Cardiac fibroblast (primary cell): ENCODE measurements at places on chromosomes 7 and 10.

DNA sequence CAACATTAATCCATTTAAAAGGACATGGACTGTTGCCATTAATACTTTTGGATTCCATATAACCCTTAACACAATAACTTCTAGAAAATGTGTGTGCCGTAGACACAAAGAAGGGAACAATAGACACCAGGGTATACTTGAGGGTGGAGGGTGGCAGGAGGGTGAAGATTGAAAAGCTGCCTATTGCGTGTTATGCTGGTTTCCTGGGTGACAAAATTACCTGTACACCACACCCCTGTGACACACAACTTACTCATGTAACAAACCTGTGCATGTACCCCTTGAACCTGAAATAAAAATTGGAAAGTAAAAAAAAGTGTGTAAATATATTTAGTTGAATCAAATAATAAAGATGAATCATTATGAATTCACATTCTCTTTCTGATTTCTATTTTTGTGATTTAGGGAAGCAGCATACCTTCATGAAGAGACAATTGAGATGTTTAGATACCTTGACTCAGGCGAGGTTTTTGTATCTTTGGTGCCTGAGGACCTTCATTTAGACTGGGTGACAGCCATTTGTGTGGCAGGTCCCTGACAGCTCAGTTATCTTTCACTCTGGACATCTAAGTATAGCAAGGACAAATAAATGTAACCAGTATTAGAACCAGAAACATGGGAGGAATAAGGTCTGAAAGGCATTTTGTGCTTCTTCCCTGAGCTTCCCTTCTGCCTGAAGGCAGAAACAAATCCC lies 28.7 kb downstream of the GIMAP8 start:
- DNase-seq = no peak

GRCh38 chr10:32773105-32773504 lies 184.9 kb downstream of the ITGB1 start:
- DNase-seq = no peak

DNA sequence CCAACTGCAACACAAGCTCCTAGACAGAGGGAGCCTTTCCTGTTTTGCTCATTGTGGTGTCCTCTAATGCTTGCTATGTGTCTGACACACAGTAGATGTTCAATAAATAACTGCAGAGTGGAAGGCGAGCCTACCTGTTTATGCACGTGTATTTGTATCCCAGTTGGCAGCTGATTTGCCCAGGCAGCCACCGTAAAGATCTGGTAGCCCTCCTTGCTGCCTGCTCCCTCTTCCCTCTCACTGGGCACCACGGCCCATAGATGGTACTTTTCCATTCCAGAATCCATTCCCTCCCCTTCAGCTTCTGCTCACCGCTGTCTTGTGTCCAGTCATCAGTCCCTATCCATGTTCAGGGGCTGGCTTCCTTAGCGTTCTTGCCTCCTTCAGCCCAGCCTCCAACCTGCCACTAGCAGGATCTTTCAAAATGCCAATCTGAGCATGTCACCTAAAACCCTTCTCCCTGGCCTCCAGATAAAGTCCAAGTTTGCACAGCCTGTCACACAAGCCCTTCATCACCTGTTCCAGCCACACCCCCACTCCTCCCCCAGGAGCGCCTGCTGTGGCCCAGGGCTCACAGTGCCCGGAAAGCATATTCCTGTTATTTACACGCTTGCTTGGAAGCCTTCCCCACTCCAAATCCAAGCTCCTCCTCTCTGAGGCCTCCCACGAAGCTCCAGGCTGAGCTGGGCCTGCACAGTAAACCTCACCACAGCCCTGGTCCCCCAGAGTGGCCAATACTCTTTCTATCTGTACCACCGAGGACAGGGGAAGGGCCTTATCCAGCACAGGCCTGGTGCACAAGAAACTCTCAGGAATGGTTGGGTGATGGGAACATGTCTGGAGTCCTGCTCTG lies 21.0 kb downstream of the ZCCHC24 start:
- no peak for DNase-seq

DNA sequence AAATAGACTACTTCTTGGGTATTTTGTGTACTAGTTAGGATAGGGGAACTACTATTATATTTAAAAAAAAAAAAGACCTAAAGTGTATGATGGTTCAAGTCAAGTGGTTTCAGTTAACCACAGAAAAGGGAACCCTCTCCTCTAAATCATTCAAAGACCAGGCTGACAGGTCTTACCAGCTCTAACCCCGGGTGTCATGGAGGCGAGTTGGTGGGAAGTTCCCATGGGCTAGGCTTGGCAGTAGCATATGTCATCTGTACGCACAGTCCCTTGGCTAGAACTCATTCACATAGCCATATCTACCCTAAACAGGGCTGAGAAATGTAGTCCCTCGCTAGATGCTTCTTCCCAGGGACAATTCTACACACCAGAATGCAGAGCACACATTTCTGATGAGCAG lies 37.7 kb upstream of the KCNMA1 start:
- no peak for DNase-seq

GRCh38 chr7:44059219-44060090 lies 5.9 kb downstream of the PGAM2 start:
- no peak for DNase-seq

GRCh38 chr10:50674469-50675254 lies 50.9 kb upstream of the SGMS1 start:
- no peak for DNase-seq

DNA sequence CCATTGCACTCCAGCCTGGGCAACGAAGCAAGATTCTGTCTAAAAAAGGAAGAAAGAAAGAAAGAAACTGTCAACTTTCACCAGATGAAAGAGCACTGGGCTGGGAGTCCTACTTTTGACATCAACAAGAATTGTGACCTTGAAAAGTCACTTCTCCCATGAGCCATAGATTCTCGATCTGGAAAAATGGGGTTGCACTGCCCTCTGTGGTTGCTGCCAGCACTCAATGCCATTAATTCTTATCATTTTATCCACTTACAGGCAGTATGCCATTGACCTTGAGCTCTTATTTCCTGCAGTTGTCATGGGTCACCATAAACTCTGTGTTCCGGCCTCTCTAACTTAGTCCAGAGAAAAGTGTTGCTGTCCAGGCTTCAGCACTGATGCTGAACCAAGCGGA lies 137.2 kb downstream of the NOC3L start:
- no peak for DNase-seq

GRCh38 chr10:124546055-124546369 lies 84.4 kb downstream of the LHPP start:
- no peak for DNase-seq

DNA sequence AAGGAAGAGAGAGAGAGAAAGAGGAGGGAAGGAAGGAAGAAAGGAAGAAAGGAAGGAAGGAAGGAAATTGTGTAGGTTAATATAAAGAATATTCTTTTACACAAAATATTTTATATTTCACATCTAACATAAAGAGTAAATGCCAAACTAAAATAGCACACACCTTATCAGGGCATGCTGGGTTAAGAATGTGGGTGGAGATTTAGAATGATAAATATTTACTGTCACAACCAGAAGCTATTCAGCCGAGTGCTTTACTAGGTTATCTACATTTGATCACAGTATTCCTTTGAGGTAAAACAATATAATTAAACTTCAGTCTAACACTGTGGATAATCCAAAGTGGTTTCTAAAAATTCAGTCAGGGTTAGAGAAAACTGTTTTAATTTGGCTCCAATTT lies 103.3 kb downstream of the SEMA3A start:
- no peak for DNase-seq

- DNase-seq = no peak
These were observed 33.5 kb downstream of the FIGNL1 start for GRCh38 chr7:50416527-50417182.

- no peak for DNase-seq
These were observed 68.0 kb upstream of the VKORC1L1 start for GRCh38 chr7:65804887-65805286.

DNA sequence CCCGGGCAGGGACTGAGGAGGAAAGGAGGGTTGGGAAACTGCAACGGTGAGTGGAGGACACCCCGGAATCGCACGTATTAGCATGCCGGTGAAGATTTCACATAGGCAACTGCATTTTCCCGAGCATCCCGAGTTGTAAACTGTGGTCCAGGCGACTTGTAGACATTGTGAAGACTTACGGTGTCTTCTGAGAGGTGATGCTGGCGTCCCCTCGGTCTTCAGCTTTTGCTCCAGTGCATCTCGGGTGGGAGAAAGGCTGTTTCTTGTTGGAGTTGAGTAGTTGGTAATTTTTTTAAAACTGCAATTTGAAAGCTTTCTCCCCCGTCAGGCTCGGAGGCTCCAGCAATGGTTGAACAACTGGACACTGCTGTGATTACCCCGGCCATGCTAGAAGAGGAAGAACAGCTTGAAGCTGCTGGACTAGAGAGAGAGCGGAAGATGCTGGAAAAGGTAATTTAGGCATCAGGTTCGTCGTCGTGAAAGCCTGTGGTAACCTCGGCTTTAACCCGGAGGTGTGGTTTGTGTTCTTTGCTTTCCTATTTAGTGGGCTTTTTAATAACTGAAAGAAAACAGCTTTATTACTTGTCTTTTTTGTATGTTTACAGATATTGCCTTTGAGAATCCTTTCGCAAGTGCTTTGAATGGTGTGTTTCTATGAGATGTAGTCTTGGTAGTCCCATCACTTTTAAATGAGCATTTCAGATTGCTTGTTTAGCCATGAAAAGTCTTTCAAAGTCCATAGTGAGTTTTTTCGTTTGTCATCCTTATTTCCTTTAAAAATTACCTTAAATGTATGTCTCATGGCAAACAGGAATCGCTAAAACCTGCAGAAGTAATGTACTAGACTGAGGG lies 687 bp downstream of the HELLS start:
- DNase-seq = peak; percentile 30

DNA sequence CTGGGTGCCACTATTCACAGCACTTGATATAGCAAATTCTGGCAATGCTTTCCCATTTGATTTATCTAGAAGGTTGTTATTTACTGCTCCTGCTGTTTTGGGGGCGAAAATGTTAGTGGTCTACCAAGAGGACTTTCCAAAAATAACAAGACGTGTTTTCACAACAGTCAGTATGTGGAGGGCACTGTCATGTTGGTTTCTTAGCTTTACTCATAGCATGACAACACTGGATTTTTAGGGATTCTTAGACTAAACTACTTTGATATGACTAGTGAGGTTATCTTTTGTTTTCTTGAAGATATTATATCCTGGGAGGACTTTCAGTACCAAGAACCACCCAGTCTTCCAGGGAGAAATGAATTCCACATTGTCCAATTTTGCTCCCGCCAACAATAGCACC lies 49.4 kb downstream of the NUDCD3 start:
- DNase-seq = no peak
